ENCODE measurements at places on chromosomes 6 and 20.

DNA sequence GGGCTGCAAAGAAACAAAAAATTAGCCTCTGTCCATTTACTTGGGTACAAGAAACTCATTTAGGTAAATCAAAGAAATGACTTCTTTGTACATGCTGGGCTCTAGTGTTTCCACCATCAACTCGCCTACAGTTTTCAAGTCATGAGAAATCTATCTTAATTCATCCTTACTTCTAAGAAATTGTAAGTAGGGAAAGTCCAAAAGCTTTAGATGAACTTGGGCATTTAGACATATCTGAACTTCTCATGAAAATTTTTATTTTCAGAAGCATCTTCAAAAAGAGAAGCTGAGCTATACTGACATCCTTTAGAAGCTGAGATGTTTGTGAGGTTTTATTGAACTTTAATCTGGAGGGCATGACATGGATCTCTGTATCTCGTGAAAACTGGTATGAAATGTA is 117.3 kb downstream of the MYB start:
- no peak for DNase-seq

- no peak for DNase-seq
Measured at GRCh38 chr6:30691208-30691847, 544 bp upstream of the NRM start.

GRCh38 chr6:40393641-40394040 is 193.5 kb downstream of the LRFN2 start:
- no peak for DNase-seq

GRCh38 chr20:21523281-21523868 is 9.5 kb upstream of the NKX2-2 start:
- no peak for DNase-seq

DNA sequence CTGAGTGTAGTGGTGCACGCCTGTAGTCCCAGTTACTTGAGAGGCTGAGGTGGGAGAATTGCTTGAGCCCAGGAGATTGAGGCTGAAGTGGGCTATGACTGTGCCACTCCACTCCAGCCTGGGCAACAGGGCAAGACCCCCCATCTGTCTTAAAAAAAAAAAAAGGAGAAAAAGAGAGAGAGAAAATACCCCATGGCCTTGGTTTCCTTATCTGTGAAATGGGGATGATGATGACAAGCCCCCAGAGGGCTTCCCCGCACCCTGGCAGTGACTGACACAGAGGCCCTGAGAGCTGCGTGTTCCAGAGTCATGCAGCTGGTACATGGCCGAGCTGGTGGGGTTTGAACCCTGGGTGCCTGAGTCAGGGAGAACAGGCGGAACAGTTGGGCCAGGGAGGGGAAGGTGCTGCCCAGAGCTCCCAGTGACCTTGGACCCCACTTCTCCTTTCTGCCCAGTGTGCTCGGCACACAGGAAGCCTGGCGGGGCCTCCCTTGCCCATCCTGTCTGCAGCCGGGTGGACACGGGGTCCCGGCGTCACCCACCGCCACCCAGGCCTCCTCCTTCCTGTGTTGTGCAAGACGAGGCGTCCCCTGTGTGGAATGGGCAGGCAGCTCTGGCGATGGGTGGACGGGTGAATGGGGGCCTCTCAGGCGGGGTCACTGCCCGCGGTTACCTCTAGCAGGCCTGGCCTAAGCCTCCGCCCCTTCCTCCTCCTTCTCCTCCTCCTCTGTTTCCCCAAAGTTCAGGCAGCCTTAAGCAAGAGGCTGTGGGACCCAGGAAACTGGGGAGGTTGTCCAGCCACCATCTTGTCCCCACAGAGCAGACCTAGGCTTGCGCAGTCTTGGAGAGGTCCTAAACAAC is 84.2 kb downstream of the CEBPB start:
- peak; percentile 29 for DNase-seq

DNA sequence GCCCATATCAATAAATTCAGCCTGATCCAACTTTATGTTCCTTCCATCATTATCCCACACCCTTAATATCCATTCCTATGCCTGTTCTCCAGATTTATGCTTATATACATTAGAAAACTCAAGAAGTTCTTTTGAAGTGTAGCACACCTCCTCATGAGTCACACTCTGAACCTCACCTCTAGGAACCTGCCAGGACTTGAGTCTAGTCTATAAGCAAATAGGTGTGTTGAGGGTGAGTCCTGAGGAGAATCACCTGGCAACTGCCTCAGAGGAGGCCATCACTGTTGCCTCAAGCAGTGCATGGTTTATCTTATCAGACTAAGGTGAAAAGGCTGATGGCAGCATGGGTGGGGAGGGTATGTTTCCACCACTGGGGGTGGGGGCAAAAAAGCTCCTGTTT is 496.7 kb downstream of the C6orf118 start:
- no peak for DNase-seq

DNA sequence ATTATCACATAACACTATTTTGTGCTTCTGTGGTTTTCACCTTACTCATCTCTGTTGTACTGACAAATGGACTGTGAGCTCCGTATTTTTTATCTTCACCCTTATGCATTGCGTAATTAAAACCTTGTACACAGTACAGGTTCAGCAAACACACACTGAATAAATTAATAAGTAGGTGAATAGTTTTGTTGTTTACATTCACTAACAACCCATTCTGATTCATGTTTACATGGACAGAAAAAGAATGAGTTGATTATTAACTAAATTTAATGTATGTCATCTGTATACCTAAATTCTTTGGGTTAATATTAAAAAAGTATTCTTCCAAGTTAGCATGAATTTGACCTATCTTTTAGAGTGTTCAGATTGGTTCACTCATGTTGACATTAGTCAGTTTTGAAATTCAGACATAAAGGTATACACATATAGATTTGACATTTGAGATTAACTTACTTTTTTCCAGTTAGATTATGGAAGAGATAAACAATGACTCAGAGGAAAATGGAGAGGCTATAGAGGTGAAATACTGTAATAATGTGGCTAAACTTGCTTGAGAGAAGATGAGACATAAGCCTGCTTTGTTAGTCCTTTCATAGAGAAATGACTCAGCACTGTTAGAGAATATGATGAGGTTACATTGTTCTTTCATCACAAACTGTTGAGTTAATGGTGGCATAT is 541.7 kb upstream of the FLRT3 start:
- no peak for DNase-seq

DNA sequence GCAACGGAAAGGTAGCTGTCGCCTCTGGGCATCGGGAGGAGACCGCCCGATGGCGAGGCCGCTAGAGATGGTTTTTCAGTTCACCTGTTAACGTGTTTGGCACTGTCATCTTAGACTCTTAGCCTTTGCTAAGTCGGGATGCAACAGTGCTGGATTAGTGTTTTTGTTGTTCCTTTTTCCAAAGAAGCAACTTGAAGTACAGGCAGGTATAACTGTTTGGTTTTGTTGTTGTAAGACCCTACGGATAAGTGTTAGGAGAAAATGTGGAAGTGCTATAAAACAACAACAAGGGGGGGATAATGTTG is 723 bp downstream of the MANEA start:
- DNase-seq: no peak

DNA sequence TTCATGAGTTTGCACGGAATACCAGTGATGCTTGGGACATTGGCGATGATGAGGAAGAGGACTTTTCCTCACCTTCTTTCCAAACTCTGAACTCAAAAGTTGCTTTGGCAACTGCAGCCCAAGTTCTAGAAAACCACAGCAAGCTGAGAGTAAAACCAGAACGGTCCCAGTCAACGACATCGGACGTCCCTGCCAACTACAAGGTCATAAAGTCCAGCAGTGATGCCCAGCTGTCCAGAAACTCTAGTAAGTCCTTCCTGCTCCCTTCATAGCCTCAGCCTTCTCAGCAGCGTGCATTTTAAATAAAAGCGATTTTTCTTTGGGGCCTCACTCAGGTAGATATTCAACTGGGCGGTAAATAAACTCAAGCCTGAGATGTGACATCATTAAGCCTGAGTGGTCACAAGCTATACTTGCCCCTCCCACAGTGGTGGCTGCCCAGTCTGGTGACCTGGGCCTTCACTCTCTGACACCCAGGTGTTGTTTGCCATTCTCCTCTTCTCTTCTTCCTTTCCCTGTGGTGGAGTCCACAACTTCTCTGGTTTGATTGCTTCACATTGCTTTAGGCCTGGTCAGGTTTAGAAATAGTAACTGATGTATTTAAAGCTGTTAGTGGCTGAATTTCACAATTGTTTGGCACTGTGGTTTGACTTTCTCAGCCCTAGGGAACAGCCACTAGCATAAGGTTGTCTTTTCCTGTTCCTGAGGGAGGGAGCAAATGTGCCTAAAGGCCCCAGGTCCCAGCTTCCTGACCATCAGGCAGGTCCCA is 21.6 kb upstream of the TMEM217 start:
- DNase-seq: no peak

DNA sequence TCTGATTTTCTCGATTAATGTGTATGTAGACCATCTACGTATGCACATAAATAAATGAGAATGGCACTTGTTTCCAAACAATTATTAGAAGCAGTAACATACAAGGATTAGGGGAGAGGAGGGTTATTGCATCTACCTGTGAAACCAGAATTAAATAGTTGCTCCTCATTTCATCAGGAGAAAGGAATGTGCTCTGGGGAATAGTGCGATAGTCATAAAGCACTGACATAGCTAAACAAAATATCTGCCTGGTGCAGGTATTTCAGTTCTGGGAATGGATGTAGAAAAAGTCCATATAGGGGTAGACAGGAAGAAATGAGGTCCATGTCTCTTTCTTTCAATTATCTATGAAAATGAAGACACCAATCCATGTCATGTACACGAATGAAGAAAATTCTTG is 1.6 kb upstream of the ID4 start:
- no peak for DNase-seq
